Stimulated activated naive CD8-positive, alpha-beta T cell treated with anti-CD3 and anti-CD28 coated beads, Interleukin-15, amount 100 ng/mL, for 72 hours (primary cell): ENCODE measurements at places on chromosomes 6 and 20.

DNA sequence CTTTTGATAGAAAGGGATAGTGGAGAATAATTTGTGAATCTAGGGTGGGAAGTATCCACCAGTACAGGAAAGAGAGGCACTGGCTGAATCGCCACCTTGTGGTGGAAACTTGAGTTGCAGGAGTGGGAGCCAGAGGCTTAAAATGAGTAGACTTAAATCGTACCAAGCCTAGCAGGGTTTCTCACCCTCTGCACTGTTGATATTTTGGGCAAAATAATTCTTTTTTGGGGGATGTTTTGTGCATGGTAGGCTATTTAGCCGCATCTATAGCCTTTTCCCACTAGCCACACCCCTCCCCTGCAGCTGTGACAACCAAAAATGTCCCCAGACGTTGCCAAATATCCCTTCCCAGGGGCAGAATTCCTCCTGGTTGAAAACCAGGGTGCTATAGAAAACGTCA is 119.1 kb downstream of the DHX35 start:
- peak; percentile 73 for DNase-seq

DNA sequence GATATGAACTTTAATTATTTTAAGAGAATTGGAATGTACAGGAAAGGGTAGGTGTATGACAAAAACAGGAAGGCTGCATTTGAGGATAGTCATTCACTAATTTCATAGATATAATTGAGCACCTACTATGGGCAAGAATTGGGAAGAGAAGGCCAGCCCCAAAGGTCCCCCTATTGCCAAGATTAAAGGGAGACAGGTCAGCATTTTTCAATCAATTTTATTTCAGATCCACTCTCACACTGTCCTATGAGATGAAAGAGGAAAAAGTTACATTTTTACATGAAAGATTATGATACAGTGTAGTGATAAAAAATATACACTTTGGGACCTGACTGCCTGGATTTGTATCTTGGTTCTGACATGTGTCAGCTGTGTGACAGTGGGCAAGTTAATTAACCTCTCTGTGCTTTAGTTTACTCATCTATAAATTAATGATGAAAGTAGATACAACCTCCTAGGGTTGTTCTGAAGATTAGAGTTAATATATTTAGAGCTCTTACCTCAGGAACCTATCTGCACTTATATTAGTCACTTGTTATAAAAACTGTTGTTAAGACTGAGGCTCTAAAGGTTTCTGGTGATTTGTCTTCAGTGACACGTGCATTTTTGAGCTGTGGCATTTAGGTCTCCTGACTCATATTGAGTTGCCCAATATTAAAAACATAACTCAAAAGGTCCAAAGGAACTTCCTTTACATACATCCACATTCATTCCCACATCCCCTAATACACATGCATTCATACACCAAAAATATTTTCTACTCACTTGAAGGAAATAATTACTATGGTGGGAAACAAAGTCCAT is 45.7 kb downstream of the SCGN start:
- DNase-seq: no peak

DNA sequence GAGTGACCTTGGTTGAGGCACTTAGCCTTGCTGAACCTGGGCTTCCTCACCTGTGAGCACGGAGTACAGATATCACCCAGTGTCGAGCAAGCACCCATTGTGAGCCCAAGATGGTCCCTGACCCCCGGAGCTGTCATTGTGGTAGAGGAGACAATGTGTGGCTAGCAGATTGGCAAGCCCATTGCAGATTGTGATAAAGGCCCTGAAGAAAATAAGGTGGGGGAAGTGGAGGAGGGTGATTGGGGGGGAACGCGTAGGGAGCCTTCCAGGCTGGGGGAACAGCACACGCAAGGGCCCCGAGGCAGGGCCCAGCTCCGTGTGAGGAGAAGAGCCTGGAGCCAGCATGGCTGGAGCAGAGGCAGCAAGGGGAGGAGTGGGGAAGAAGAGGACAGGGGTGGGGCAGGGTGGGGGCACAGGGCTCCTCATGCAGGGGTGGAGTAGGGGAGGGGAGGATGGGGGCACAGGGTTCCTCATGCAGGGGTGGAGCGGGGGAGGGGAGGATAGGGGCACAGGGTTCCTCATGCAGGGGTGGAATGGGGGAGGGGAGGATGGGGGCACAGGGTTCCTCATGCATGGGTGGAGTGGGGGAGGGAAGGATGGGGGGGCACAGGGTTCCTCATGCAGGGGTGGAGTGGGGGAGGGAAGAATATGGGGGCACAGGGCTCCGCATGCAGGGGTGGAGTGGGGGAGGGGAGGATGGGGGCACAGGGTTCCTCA is 7.0 kb downstream of the CEBPB start:
- no peak for DNase-seq

DNA sequence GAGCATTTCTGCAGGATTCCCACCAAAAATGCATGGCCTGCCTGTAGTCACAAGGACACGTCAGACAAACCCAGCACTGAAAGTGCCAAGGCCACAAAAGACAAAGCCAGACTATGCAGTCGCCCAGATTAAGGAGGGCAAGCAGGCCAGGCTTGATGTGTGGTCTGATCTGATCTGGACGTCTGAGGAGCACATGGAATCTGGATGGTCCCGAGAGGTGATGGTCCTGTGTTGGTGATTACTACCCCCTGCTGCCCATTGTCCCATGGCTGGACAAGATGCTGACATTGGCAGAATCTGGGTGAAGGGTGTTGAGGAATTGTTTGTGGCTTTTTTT is 17.1 kb downstream of the NPEPL1 start:
- no peak for DNase-seq

GRCh38 chr6:132973514-132973993 is 159.2 kb downstream of the RPS12 start:
- DNase-seq: no peak

GRCh38 chr20:57322476-57322875 is 7.1 kb upstream of the SPO11 start:
- no peak for DNase-seq

DNA sequence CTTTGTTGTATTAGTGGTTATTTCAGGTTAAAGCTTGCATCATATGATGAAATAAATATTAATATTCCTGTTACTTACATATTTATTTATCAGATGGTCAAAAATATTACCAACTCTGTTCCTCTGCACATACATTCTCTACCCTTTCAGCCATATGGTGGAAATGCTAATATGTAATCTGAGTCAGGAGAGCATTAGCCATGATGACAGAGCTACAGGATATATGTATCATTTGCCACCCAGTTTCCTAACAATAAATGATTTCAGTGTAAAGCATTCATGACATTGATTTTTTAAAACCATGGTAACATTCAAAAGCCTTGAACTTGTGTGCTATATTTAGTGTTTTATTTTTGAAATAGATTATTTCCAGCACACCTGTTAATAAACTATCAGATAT is 16.6 kb downstream of the POPDC3 start:
- DNase-seq: no peak

GRCh38 chr6:166562726-166563125 is 23.8 kb downstream of the RAMACL start:
- no peak for DNase-seq

- no peak for DNase-seq
Measured at GRCh38 chr6:119493980-119494379, 144.4 kb upstream of the MAN1A1 start.

GRCh38 chr6:100846276-100846675 is 34.9 kb downstream of the ASCC3 start:
- DNase-seq: no peak

DNA sequence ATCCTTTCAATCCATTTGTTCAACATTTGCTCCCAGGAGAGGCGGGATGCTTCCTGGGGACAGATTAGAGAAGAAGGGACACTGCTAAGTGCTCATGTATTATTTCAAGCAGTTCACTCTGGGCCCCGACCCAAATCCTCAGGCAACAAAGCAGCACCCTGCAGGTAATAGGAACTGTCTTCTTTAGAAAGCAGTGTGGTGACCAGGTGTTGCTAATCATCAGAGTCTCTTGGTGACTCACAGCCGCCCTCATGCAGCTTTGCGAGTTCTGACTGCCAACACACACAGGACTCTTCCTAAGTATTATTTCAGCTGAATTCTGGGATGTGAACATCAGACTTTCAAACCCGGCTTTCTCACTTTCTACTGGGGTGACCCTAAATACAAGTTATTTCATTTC is 356.4 kb downstream of the PRKN start:
- DNase-seq: no peak

DNA sequence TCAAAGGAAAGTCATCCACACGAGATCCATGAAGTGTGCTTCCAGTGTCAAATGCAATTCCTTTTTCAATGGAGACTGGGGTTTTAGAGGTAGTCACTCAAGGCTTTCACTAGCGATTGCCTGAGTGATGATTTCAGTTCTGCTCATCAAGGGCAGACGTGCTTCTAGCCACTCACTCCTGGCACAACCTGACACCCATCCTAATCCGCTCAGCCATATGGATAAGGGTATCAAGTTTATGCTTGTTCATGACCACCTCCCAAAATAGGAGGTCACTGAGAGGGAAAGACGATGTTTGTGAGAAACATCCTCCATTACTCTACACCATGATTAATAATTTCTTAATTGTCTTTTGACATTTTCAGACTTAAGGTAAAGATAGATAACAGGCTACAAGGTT is 91.3 kb upstream of the HEY2 start:
- no peak for DNase-seq

GRCh38 chr6:26033085-26033940 is 53.9 kb upstream of the HFE start:
- peak; percentile 91 for DNase-seq

- DNase-seq: no peak
Measured at GRCh38 chr20:5718896-5719595, 31.2 kb upstream of the SHLD1 start.

- DNase-seq: no peak
Measured at GRCh38 chr20:63454731-63455567, 17.5 kb downstream of the KCNQ2 start.

DNA sequence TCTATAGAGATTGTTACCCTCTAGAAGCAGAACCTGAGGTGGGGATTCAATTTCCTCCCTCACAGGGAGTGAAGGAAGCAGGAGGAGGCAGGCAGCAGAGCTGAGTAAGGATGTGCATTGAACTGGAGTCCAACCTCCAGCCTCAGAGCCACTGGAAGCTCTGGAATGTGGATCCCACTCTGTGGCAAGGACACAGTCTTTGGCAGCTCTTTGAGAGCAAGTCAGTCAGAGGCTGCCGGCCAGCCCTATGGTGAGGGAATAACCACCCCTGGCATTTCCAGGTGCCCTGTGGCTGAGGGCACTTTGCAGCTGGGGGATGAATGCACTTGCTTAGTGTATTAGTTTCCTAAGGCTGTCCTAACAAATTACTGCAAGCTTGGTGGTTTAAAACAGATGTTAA is 37.2 kb downstream of the EBF4 start:
- no peak for DNase-seq

GRCh38 chr6:89132057-89132456 is 13.8 kb upstream of the PM20D2 start:
- DNase-seq: no peak

GRCh38 chr6:43865932-43866645 is 96.1 kb downstream of the VEGFA start:
- no peak for DNase-seq

DNA sequence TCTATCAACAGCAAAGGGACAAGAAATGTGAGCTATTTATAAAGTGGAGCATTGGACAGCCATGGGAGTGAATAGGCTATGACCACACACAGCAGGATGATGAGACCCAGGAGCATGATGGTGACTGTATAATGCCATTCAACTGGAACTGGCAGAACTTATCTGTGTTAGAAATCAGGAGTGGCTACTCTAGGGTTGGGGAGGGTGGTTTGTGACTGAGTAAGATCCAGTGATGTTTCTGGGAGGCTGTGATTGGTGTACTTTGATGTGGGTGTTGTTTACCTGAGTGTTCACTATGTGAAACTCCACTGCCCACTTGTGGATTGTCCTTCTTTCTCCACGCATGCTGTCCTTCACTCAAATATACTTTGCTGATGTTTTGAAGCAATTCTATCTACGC is 11.5 kb upstream of the HLA-B start:
- DNase-seq: no peak

DNA sequence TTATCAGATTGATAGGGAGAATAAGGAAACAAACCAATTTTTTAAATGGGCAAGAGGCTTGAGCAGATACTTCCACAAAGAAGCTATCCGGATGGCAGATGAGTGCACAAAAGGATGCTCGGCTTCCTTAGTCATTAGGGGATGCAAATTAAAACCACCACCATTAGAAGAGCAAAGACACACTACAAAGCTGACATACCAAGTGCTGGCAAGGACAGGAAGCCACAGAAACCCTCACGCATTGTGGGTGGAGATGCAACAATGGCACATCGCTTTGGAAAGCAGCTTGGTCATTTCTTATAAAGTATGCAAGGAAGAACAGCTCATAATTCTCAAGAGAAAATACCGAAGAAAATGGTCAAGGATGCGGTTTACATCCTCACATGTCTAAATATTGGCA is 19.8 kb downstream of the BFSP1 start:
- peak; percentile 34 for DNase-seq

- DNase-seq: no peak
Measured at GRCh38 chr6:166236596-166236995, 68.9 kb upstream of the TBXT start.

DNA sequence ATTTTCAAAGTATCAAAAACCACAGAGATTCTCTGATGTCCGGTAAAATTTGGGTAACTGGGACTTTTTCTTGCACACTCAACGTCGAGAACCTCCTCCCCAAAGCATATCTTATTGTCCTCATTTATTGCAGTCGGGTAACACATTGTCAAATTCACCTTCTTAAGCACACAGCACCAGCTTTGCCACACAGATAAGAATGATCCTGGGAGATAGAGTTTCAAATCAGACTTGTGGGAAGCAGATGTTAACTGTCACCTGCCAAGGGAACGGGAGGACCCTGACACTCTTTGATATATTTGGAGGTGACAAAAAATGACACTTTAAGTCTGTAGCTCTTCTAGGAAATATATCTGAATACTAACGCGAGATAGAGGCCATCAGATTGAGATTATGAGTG is 282.1 kb upstream of the BMP2 start:
- DNase-seq: no peak

DNA sequence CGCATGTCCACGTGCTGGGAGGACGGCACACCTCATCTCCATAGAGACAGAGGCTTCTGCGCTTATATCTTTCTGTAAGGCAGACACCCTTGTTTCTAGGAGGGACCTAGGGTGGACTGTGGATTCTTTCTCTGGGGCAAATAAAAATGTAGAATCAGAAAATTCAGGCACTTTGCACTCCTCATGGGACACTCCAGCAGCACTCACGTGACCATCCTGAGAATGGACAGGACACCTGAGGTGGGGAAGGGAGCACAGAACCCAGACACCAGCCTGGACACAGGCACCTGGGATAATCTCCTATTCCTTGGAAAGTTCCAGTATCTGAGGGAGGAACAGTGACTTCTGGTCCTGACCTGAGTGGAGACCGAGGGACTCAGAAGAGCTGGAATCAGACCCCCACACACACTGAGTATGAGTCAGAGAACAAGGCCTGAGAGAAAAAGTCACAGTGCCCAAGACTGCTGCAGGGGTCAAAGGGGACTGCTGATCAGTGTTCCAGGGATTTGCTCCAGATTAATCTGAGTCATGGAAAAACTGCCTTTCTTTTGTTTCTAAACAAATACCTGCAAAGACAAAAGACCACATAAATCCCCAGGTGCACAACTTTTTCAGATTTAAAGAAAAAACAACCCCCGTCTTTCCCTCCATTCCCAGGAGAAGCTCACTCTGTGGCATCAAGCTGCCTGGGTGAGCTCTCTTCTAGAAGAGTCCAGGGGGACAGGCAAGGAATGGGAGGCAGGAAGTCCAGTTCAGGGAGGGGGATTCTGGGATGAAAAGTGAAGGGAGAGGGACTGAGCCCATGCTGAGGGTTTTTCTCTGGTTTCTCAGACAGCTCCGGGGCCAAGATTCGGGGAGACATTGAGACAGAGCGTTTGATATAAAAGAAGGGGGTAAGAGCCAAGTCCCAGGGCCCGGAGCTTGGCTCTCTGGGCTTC is 35.6 kb upstream of the MICB start:
- no peak for DNase-seq
